Amniotic epithelial cell (primary cell): ENCODE measurements at places on chromosomes 13 and 19.
A peak's percentile ranks its signal among the peaks of the same experiment; 100 is the strongest.

- DNase-seq = no peak
Measured at GRCh38 chr19:11204943-11205349, 7.6 kb upstream of the KANK2 start.

GRCh38 chr19:7729211-7729610 lies 2.7 kb downstream of the CLEC4G start:
- DNase-seq = no peak

DNA sequence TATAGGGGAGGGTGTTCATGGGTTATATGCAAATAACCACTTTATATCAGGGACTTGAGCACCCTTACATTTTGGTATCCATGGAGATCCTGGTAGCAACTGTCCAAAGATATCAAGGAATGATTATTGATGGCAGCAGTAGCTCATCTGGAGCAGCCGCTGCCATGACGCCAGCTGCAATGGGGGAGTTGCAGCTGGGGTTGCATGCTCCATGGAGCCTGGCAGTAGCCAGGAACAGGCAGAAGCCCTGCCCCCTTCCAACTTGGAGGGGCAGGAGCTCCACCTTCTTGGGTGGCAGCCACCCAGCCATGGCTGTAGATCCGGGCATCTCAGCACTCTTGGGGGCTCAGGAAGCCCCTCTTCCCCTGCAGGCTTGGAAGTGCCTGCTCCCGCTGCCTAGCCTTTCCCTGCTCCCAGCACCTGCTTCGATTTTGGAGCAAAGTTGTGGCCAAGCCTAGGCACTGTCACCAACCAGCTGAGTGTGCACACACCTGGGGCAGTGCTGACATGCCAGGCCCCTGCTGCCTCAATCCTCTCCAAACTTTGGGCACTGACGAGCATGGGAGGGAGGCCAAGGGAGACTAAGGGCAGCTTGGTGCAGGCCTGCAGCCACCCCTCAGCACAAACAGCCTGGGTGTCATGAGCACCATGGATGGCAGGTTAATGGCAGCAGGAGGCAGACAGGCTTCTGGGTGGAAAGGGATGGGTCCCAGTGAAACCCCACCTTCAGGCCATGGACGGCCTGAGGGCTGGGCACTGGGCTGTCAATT lies 235.6 kb upstream of the CSNK1A1L start:
- no peak for DNase-seq

DNA sequence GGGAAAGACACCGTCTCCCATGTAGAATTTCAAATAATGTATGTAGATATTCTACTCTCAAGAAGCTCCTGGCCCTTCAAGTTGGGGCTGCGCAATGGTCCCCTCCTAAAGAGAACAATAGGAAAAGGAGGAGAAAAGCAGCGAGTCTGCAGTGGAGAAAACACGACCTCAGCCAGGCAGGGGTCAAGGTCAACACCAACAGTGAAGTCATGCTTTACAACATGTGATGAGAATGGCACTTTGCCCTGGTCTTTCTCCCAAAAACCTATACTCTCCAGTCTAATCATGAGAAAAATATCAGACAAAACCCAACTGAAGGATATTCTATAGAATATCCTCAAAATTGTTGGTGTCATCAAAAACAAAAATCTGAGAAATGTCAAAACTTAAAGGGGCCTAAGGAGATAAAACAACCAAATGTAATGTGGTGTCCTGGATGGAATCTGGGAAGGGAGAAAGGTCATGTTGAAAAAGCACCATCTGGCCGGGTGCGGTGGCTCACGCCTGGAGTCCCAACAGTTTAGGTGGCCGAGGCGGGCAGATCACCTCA lies 101.0 kb downstream of the SPACA7 start:
- DNase-seq = no peak

GRCh38 chr19:54029930-54030490 lies 33.7 kb downstream of the VSTM1 start:
- peak; percentile 57 for DNase-seq

DNA sequence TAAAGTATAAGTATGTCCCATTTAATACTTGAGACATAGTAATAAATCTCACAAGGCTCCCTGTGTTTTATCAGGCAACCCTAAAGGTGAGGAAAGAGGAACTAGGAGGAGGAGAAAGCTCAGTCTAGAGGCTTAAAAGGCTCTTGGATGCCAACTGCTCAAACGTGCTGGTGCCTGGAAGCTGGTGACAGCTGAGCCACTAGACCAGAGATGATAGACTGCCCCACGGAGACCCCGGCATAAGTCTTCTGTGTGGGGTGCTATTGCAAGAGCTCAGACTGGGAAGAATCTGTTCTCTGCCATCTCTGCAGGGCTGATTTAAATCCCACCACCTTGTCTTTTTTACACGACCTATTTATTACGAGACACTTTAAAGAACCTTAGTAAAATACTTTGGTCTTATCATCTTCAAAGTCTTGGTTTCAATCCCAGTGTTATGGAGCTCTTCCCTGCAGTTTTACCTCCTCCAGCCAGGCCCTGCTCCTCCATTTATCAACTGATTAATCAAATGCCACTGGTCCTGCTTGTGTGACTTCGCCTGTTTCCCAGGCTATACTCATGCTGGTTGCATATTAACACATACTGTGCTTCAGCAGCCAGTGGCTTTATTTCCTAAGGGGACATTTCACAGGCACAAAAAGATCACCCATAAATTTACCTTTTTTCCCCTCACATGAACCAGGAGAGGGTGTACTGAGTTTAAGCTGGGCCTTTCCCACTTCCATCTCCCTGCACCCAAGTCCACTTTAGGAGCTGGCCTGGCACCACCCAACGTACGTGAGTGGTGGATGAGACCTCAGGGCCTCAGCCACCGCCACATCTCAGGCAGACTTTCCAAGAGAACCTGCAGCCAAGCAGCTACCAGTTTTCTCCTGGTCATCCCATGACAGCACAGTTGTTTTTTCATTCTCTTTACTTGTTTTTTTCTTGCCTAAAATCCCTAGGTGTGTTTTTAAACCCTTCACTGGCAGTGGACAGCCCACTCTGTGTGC lies 7.8 kb upstream of the ATP12A start:
- no peak for DNase-seq

- no peak for DNase-seq
Measured at GRCh38 chr13:45781553-45782326, 69.8 kb downstream of the SIAH3 start.

GRCh38 chr19:5354403-5354802 lies 13.8 kb upstream of the PTPRS start:
- DNase-seq = no peak

GRCh38 chr19:57812226-57812625 lies 2.5 kb downstream of the ZNF552 start:
- DNase-seq = peak; percentile 82

DNA sequence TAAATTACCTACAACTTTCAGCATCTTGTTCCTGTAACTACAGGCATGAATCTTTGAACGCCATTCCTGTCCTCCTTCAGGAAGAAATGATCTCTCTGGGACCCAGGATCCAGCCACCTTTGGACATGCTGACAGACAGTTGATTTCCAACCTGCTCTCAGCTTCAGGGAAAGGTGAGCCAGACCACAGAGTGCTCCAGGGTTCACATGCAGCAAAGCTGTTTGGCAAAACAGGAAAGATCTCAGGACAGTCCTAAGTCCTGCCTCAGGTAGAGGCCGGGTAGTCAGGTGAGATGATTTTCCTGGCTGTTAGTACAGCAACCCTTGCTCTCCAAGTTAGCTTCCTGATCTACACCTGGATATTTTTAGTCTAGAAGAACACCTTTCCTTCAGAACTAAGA lies 9.1 kb downstream of the SLC15A1 start:
- no peak for DNase-seq

- DNase-seq = no peak
Measured at GRCh38 chr19:10219678-10220077, 11.5 kb downstream of the S1PR2 start.

DNA sequence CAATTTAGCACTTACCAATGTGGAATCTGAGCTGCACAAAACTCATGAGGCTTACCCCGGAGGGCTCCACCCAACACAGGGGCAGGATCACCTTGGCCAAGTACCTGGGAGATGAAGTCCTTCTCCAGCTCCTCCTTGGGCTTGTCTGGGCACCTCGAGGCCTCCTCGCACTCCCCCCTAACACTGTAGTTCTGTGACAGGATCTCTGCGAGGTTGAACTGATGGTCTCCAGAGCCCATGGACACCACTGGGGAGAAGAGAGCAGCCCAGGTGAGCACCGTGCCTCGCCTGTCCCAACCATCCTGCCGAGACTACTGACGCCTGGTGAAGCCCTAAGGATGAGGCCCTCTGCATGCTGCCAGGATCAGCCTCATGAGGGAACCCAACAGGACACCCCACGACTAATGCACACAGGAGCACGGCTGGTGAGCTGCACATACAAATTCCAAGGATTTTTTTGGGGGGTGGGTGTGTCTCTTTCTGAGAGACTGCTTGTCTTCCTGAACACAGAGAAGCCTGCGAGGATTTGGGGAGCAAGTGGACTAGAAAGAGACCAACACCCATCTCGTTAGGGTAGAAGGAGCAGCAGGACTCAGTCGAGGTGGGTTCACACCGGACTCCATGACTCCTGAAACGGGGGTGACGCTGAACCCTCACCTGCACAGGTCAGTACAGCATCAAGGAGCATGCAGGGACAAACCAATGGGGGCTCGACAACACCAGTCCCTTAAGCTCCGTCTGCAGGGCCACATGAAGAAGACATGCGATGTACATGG lies 10.1 kb downstream of the MIER2 start:
- DNase-seq = no peak

DNA sequence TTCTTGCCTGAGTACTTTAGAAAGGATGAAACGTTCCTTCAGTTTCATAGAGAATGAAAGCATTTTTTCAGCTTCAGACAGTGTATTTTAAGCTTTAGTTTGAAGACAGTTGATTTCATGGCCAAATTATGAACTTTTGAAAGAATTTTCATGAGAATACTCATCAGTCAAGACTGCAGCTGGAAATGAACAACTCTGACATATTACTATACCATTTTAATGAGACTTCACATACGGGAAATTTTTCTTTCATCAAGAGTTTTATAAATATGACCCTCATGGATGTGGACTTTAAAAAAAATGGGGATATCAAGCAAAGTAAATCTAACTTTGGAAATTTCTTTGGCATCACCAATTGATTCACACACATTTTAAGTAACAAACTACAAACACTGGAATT lies 6.4 kb downstream of the LATS2 start:
- no peak for DNase-seq

DNA sequence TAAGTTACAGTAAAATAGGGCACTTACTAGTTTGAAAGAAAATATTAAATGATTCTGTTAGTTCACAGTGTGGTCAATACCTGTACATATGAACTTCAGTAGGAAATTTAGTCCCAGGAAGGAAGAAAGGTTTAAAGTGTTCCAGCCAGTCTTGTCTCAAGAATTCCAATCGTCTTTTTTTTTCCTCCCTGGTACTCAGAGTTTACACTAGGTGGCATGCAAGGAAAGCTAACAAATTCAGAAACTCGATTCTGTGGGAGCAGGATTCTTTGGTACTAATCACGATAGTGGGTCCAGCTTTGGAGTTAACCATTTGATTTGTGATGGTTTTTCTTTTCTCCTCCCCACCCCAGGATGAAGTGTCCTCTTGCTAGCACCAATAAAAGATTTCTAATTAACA lies 43.6 kb downstream of the POLR1D start:
- peak; percentile 21 for DNase-seq

GRCh38 chr19:17830567-17831418 lies 9.5 kb upstream of the INSL3 start:
- peak; percentile 79 for DNase-seq

DNA sequence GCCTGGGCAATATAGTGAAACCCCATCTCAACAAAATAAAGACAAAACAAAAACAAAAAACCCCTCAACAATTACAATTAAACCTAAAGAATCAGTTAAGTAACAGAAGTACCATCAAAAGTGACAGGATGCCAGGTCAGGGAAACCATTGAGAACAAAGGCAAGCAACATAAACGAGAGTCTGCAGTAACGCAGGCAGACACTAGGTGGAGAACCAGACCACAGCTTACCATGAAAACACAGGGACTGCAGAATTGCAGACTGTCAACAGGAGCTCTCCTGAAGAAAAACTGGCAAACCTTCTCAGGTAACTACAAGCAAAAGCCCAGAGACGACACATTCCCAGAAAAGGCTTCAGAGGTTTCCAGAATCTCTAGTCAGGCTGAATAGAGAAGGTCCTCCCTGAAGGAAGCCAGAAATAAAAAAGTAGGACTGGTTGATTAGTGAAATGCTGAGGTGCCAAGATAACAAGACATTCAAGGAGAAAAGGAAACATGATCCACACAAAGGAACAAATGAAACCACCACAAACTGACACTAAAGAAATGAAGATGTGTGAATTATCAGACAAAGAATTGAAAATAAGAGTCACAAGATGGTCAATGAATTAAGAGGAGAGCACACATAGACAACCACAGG lies 2.2 kb upstream of the ZNF665 start:
- DNase-seq = peak; percentile 76
